ENCODE measurements at places on chromosomes 3 and 15.

DNA sequence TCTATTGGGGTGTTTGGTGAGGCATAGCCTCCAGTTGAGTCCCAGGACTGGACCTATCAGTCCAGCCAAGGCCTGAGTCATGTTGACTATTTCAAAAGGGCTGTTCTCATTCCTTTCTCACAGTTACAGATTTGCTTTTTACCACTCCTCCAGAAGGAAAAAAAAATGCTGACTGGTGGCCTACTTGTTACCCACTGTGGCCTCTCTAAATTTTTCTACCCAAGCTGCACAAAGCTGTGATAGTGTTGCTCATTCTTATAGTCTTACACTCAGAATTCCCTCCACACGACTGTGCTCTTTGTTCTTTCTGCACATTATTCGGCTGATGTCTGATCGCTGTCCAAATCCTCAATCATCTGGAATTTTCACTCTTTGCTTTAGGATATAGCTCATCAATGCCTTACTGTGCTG lies 1142.2 kb downstream of the IGSF11 start:
- no peaks in the 10 kb centered on the region for H3K27me3 ChIP-seq
- no peak for DNase-seq
- H3K27ac ChIP-seq: no peak overlapping the region
- H3K4me3 ChIP-seq: no peak overlapping the region
- no peaks in the 10 kb centered on the region for H3K36me3 ChIP-seq
- no peaks in the 10 kb centered on the region for H3K4me1 ChIP-seq

DNA sequence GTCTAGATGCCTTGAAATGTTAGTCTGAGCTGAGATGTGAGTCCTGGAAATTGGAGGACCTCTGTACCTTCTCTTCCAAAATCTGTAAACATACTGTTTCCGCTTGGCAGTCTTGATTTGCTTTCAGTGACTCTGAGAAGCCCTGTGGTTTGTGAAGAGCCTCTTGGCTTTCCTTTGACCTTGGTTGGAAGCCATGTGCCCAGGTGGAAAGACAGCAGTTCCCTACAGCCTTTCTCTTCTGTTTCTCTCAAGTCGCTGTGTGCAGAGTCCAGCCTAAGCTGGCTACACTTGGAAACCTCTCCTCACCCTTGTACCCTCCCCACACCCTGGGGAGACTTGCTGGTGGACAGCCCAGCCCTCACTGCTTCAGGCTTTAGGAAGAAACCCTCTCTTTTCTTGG lies 129.8 kb upstream of the CTDSPL start:
- H3K4me3 ChIP-seq: no peak overlapping the region
- peaks cover 3% of the 10 kb centered on the region for H3K4me1 ChIP-seq
- no peak overlapping the region for H3K27ac ChIP-seq
- H3K27me3 ChIP-seq: no peaks in the 10 kb centered on the region
- no peaks in the 10 kb centered on the region for H3K36me3 ChIP-seq
- DNase-seq: no peak

GRCh38 chr3:191227541-191227940 lies 28.5 kb downstream of the OSTN start:
- H3K4me1 ChIP-seq: no peaks in the 10 kb centered on the region
- no peaks in the 10 kb centered on the region for H3K27me3 ChIP-seq
- H3K27ac ChIP-seq: no peak overlapping the region
- no peak overlapping the region for H3K4me3 ChIP-seq
- no peak for DNase-seq

DNA sequence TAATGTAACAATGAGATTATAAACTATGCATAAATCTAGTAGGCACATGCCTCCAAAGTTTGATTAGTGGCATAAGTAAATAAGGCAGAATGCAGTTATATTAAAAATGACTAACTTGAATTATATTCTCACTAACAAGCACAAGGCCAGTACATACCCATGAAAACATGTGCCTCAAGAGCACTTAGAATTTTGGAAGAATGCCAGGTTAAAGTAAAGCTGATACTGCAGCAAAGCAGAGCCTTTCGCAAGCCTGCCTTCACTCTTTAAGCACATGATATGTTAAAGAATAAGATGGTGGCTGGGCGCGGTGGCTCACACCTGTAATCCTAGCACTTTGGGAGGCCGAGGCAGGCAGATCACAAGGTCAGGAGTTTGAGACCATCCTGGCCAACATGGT lies 49.0 kb downstream of the KBTBD12 start:
- H3K27ac ChIP-seq: no peak overlapping the region
- no peak for DNase-seq
- H3K36me3 ChIP-seq: no peaks in the 10 kb centered on the region

DNA sequence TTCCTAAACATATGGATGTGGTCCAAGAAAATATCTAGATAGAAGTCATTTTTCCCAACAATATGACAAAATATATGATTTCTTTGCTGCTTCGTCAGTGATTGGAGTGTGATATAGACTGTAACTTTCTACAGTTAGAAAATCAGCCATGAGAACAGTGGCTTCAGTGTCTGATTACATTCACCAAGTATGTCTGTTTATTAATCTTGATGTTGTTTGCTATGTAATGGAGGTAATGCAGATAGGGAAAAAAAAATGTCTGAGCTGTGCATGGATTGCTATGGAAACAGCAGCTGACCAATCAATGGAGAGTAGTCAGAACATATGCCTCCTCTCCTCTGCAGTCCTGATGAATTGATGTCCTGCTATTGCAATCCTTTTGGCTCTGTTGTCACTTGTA lies 72.3 kb upstream of the GAP43 start:
- H3K4me3 ChIP-seq: no peak overlapping the region
- no peak for DNase-seq
- no peaks in the 10 kb centered on the region for H3K36me3 ChIP-seq
- no peaks in the 10 kb centered on the region for H3K4me1 ChIP-seq
- H3K27ac ChIP-seq: no peak overlapping the region

DNA sequence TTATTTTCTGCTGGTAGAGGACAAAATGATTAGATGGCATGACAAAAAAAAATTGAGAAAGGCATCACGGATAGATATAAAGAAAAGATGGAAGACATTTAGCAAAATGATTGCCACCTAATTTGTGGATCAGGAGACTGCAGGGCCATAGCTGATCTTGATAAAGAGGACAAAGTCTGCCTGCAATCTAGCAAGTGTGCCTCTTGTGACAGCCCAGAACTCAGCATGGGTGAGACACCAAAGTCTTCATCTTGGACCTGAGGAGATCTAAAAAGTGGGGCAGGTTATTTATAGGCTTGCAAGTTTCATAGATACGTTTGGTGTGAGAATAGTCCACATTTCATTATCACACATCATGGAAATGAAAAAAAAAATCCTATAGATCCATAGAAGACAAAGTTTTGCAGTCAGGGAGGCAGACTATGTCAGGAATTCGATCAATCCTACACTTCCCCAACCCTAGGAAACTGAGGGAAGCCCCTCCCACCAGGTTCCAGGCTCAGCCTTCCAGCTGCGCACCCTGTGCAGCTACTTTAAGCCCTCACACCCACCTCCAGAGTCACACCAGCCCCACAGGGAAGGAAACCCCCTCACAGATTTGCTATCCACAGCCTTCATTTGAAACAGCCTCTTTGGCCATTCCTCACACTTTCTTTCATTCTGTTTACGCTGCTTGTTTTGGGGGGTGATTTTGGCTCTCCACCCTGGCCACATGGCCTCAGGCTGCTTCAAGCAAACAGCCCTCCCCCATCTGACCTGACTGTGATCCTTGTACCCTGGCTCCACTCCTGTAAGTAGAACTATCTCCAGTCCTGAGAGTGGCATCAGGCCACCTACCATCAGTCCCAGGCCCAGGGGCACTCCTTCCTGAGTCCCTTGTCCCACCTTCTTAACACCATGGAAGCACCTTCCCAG lies 28.1 kb upstream of the KLHL6 start:
- DNase-seq: peak; percentile 9
- H3K27me3 ChIP-seq: no peaks in the 10 kb centered on the region
- H3K4me3 ChIP-seq: no peak overlapping the region
- H3K36me3 ChIP-seq: no peaks in the 10 kb centered on the region
- no peak overlapping the region for H3K27ac ChIP-seq
- H3K4me1 ChIP-seq: peaks cover 19% of the 10 kb centered on the region

- H3K27me3 ChIP-seq: no peaks in the 10 kb centered on the region
- H3K4me1 ChIP-seq: no peaks in the 10 kb centered on the region
- peaks cover 6% of the 10 kb centered on the region for H3K36me3 ChIP-seq
These were observed 60.3 kb downstream of the MAP6D1 start for GRCh38 chr3:183764847-183765731.

- H3K27me3 ChIP-seq: no peaks in the 10 kb centered on the region
- DNase-seq: no peak
- H3K4me3 ChIP-seq: no peak overlapping the region
- H3K4me1 ChIP-seq: no peaks in the 10 kb centered on the region
- no peaks in the 10 kb centered on the region for H3K36me3 ChIP-seq
- H3K27ac ChIP-seq: no peak overlapping the region
These were observed 590.2 kb upstream of the TBL1XR1 start for GRCh38 chr3:177787279-177788041.

GRCh38 chr3:123159926-123160635 lies 41.7 kb upstream of the SEC22A start:
- DNase-seq: no peak
- H3K4me3 ChIP-seq: no peak overlapping the region
- H3K4me1 ChIP-seq: peaks cover 22% of the 10 kb centered on the region
- no peak overlapping the region for H3K27ac ChIP-seq

- H3K36me3 ChIP-seq: no peaks in the 10 kb centered on the region
- no peak overlapping the region for H3K27ac ChIP-seq
- no peak for DNase-seq
- peaks cover 51% of the 10 kb centered on the region for H3K4me1 ChIP-seq
- H3K4me3 ChIP-seq: no peak overlapping the region
These were observed 36.2 kb downstream of the SEMA5B start for GRCh38 chr3:122991236-122991985.

- no peak overlapping the region for H3K27ac ChIP-seq
- H3K27me3 ChIP-seq: peaks cover 27% of the 10 kb centered on the region
- no peaks in the 10 kb centered on the region for H3K4me1 ChIP-seq
- H3K4me3 ChIP-seq: no peak overlapping the region
These were observed 6.8 kb downstream of the CACNA1D start for GRCh38 chr3:53501178-53501577.

DNA sequence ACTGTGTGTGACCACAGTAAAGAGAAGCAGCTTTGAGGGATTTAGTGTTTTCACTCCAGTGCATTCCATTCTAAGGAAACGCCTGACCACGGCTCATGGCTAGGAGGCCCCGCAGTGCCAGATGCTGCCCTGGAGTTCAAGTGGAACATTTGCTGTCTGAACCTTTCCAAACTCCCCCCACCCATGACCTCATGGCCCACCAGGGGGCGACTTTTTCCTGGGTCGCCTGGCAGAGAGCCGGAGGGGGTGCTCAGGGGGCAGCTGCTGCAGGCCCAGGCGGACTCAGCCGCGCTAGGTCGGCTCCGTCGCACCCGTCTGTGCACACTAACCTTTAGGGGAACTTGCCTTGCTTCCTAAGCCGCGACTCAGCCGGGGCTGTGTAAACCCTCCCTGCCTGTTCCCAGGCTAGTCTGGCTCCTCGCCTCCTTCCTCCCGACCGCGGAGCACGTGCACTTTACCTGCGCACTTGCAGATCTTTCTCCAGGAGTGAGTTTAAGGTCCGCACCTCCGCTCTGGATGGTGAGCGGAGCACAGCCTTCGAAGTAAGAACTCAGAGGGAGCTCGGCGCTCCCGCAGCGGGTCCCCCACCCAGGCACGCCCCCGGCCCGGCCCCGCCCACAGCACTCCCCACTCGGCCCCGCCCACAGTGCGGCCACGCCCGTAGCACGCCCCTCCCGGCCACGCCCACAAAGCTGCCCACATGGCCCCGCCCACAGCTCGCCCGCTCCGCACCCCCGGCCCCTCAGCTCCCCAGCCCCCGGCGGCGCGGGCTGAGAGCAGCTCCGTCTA lies at the start of gene OCA2:
Gene OCA2 (minus strand): TSS at position 550 of the 789 bp plus-strand sequence. CDS start 17,441 bp downstream, outside the sequence.
- DNase-seq: peak; percentile 91
- no peaks in the 10 kb centered on the region for H3K36me3 ChIP-seq
- H3K4me3 ChIP-seq: peak within 1 kb of the TSS; percentile 44
- H3K4me1 ChIP-seq: peaks cover 31% of the 10 kb centered on the region
- H3K27me3 ChIP-seq: peaks cover 100% of the 10 kb centered on the region

- peaks cover 9% of the 10 kb centered on the region for H3K4me1 ChIP-seq
- no peaks in the 10 kb centered on the region for H3K36me3 ChIP-seq
- no peak overlapping the region for H3K4me3 ChIP-seq
- DNase-seq: no peak
These were observed 295.7 kb downstream of the SOX2 start for GRCh38 chr3:182007441-182007840.

DNA sequence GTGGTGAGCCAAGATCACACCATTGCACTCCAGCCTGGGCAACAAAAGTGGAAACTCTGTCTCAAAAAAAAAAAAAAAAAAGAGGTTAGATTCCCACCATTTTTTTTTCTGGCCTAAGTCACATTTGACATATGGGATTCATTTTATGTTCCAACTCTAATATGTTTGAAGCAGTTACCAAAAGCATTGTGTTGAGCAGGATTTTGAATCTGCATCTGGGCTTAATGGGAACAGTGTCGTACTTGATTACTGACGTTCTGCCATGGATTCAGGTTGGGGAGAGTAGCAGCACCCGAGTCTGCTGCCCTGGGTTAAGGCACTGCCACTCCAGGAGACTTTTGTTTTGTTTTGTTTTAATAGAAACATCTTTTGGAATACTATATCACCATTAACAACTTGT lies 348.7 kb upstream of the TBL1XR1 start:
- no peak overlapping the region for H3K27ac ChIP-seq
- no peak for DNase-seq
- H3K4me3 ChIP-seq: no peak overlapping the region
- H3K36me3 ChIP-seq: no peaks in the 10 kb centered on the region
- no peaks in the 10 kb centered on the region for H3K27me3 ChIP-seq
- no peaks in the 10 kb centered on the region for H3K4me1 ChIP-seq
